ENCODE measurements at places on chromosomes 6 and 20.

- no peak for DNase-seq
Observed at GRCh38 chr20:37317994-37318640, 27.8 kb upstream of the SRC start.

DNA sequence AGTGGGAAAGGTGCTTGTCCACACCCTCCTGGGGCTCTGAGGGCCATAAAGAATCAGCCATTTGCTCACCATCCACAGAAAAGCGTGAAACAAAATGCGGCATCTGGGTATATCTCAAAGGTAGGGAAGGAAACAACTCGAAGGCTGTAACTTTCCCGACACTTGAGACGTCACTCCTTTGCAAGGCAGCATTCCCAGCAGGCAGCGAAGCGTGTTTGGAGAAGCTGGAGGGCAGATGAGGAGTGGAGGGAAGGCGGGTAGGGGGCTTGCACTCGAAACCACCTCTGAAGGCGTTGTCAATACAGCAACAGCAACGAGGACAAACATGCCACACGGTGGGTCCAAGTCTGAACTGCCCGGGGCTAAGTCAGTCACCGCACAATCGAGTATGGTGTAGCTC, 98.4 kb downstream of the FOXC1 start:
- no peak for DNase-seq

GRCh38 chr6:90676516-90677300, 89.8 kb upstream of the MAP3K7 start:
- no peak for DNase-seq

- no peak for DNase-seq
Observed at GRCh38 chr6:42022755-42023384, 27.5 kb upstream of the TAF8 start.

- DNase-seq, result no peak
Observed at GRCh38 chr6:169289619-169290339, 36.1 kb upstream of the THBS2 start.
